ENCODE measurements at places on chromosomes 16 and 17. TPM values are rescaled to one million over a fixed set of nuclear protein-coding genes. Genes with fewer than 3 reads are reported as not detected.

DNA sequence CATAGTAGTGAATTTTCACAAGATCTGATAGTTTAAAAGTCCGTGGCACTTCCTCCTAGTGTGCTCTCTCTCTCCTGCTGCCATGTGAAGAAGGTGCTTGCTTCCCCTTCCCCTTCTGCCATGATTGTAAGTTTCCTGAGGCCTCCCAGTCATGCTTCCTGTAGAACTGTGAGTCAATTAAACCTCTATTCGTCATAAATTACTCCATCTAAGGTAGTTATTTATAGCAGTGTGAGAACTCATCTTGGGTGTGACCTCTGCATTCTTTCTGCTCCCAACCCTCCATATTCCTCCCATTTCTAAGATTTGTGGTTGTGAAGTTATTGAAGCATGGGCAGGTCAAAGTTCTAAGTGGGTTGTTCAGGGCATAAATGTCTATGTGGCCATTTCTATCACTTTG is 62.1 kb upstream of the ADAMTS18 start:
- no peaks in the 10 kb centered on the region for H3K4me1 ChIP-seq
- no peak for DNase-seq
- peaks cover 5% of the 10 kb centered on the region for H3K27me3 ChIP-seq
- H3K27ac ChIP-seq = no peak overlapping the region

DNA sequence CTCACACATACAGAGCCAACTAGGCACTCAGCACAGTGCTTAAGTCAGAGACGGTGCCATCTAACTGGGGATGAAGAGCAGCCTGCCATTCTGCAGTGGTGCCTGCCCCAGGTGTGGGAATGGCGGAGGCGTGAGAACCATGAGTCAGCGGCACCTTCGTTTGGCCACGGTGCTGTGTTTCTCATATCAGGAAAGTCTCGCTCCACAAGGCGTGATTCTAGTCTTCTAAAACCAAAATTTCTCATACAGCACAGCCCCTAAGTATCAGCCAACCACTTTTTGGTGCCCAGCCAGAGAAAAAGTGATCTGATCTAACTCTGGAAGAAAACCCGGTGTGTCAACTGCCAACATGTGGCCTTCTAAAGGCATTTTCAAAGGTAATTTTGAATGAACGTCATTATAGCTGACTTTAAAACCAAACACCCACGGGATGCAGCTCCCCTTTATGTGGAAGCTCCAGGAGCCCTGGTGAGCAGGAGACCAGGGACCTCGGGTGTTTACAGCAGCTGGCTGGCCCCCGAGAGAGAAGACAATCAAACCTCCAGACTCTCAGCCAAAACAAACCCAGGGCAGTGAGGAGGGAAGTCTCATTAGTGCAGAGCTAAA is 54.6 kb downstream of the ABCC12 start:
- H3K27ac ChIP-seq = no peak overlapping the region
- H3K4me3 ChIP-seq = peak overlapping the region; percentile 53
- peaks cover 47% of the 10 kb centered on the region for H3K27me3 ChIP-seq
- peaks cover 12% of the 10 kb centered on the region for H3K4me1 ChIP-seq
- DNase-seq = no peak

GRCh38 chr17:19361944-19362276 is 613 bp downstream of the B9D1 start:
- peaks cover 15% of the 10 kb centered on the region for H3K4me1 ChIP-seq
- no peak for DNase-seq
- H3K4me3 ChIP-seq = peak overlapping the region; percentile 84
- H3K27ac ChIP-seq = peak overlapping the region; percentile 67

DNA sequence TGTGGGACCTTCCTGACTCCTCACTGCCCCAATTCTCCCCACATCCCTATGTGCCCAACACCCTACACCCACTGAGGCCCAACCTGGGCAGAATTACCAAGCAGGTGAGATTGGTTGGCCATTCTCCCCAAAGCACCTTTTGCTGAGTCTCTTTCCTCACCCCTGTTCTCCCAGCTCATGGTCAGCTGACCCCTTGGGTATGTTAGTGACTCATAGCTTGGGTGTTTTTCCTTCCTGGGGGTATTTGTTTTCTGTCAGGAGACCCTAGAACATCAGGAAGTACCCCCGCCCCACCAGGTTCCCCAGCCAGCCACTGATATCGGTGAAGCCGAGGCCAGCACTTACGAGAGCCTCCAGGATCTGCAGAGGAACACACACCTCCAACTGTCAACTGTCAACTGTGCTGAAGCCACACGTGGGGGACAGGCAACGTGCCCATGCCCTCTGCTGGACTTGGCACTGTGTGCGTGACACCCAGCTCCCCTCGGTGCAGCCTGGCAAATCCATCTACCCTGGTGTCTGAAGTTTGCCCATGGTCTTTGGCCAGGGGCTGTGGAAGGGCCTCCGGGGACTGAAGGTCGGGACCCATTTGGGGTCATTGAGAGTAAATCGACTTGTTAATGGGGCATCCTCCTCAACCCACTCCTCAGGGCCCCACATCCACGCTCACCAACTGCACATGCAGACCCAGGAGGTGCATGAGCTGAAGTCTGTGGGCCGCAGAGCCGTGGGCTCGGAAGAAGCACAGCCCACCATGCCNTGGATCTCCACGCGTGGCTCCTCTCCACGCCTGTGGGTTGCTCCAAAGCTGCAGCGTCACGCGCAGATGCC is 53.1 kb downstream of the METRNL start:
- no peak overlapping the region for H3K27ac ChIP-seq
- no peak overlapping the region for H3K4me3 ChIP-seq
- no peaks in the 10 kb centered on the region for H3K36me3 ChIP-seq
- peaks cover 2% of the 10 kb centered on the region for H3K4me1 ChIP-seq
- no peak for DNase-seq

Gene PIRT
- total RNA-seq = not detected

Gene KRTAP2-3
- not detected for total RNA-seq

GRCh38 chr17:59366773-59367656 is 35.6 kb downstream of the YPEL2 start:
- peaks cover 3% of the 10 kb centered on the region for H3K36me3 ChIP-seq
- DNase-seq = no peak
- peaks cover 59% of the 10 kb centered on the region for H3K4me1 ChIP-seq
- H3K27ac ChIP-seq = peak overlapping the region; percentile 95
- no peaks in the 10 kb centered on the region for H3K27me3 ChIP-seq

GRCh38 chr17:75105126-75106080 is 4.4 kb upstream of the ARMC7 start:
- no peak overlapping the region for H3K4me3 ChIP-seq
- no peaks in the 10 kb centered on the region for H3K27me3 ChIP-seq
- H3K36me3 ChIP-seq = no peaks in the 10 kb centered on the region
- peaks cover 7% of the 10 kb centered on the region for H3K4me1 ChIP-seq

- H3K27me3 ChIP-seq = no peaks in the 10 kb centered on the region
- H3K4me1 ChIP-seq = peaks cover 3% of the 10 kb centered on the region
- H3K4me3 ChIP-seq = no peak overlapping the region
- no peak overlapping the region for H3K27ac ChIP-seq
Measured at GRCh38 chr17:80110927-80111701, 9.7 kb downstream of the GAA start.

Gene FUS
- 910 TPM for total RNA-seq

Gene CCL8
- not detected for total RNA-seq

Gene SRR
- total RNA-seq = 3.9 TPM

Gene MAF
- 130 TPM for total RNA-seq

Gene GNG13
- not detected for total RNA-seq

Gene SLC13A5
- total RNA-seq = not detected

DNA sequence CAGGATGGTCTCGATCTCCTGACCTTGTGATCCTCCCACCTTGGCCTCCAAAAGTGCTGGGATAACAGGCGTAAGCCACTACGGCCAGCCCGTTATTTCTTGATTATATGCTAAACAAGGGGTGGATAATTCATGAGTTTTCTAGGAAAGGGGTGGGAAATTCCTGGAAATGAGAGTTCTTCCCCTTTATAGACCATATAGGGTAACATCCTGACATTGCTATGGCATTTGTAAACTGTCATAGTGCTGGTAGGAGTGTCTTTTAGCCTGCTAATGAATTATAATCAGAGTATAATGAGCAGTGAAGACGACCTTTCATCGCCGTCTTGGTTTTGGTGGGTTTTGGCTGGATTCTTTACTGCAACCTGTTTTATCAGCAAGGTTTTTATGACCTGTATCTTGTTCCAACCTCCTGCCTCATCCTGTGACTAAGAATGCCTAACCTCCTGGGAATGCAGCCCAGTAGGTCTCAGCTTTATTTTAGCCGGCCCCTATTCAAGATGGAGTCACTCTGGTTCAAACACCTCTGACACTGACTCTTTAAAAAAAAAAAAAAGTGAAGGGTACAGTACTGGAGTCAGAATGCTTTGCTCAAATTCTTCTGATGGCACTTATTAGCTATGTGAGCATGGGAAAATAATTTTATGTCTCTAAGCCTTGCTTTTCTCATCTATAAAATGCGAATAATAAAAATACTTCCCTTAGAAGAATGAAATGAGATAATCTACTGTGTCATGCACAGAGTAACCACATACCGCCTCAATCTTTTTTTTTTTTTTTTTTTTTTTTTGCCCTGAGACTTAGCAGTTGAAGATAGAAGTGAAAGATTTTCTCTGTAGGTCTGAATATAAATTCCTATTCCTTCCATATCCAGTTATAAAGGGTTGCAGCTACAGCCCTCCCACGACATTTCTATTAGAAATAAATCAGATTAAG is 5.1 kb upstream of the CALCOCO2 start:
- peaks cover 9% of the 10 kb centered on the region for H3K27me3 ChIP-seq
- H3K4me1 ChIP-seq = peaks cover 6% of the 10 kb centered on the region
- DNase-seq = no peak
- no peak overlapping the region for H3K4me3 ChIP-seq

DNA sequence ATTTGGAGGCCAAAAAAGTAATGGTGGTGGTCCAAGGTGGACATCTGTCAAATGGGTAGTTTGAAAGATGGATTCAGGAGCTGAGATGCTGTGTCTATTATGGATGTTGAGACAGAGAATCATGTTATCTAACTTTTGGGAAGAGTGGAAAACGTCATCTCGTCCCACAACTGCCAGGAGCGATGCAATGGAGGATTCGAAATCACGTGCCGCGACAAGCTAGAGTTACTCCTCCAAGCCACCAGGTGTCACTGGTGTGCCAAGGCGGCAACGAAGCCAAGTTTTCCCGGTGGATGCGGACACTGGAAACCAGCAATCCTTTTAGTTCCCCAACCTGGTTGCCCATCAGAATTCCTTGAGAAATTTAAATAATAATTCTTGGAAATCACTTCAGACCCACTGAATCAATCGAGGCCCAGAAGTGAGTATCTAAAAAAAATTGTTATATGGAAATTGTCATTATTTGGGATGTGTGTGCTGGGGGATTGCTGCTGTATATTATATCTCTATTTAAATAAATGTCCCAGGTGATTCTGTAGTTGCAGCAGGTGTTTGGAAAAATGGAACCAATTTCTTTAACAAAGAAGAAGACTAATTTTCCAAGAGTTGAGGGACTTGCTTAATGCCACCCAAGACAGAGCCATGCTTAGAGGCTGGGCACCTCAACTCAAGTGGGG is 206.1 kb downstream of the HAPSTR1 start:
- H3K27me3 ChIP-seq = peaks cover 14% of the 10 kb centered on the region
- no peak for DNase-seq
- no peaks in the 10 kb centered on the region for H3K4me1 ChIP-seq
- no peaks in the 10 kb centered on the region for H3K36me3 ChIP-seq

DNA sequence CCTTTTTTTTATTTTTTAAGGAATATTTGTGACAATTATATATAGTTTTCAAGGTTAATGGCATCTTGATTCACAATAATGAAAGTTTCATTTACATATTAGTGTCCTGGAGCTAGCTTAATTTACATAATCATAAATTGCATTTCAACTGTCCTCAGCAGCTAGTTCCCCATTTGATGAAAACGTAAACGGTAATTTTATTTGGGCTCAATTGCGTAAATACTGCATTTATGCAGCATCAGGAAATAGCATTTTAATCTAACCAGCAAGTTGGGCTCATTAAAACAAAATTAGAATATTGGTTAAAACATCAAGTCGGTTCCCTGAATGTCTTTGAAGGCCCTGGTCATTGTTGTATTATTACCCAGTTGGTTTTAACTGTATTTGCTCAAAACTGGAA is 136.8 kb upstream of the CDH5 start:
- peaks cover 4% of the 10 kb centered on the region for H3K4me1 ChIP-seq
- H3K27me3 ChIP-seq = peaks cover 68% of the 10 kb centered on the region

Gene SHCBP1
- 4.0 TPM for total RNA-seq

Gene SSTR5
- total RNA-seq = not detected

Measured in T-helper 17 cell (primary cell).